T-helper 2 cell treated with Interferon-gamma antibody and Interleukin-4, amounts not matched to agents 5 μg/mL and 100 μg/mL, for 36 hours (primary cell): ENCODE measurements at places on chromosomes 12 and 14.

DNA sequence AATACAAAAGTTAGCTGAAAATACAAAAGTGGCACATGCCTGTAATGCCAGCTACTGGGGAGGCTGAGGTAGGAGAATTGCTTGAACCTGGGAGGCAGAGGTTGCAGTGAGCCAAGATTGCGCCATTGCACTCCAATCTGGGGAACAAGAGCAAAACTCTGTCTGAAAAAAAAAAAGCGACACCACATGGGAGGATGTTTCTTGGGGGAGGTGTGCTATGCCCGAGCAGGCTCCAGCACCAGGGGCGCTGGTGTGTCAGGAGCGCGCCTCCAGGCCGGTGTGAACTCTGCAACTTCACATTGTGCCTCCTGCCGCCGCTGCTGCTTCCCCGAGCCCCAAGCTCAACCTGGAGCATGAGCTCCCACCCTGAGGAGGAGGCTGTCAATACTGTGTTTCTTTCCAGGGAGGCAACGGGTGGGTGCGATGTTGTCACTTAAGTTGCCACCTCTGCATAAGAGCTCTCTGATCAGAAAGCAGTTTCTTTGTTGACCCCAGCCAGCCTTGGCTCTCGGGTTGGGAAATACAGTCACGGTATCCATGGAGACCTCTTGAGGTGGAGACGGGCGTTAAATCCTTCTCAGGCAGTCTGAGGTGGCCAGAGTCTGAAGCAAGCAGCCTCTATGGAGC is 18.9 kb downstream of the DEGS2 start:
- no peak for DNase-seq

DNA sequence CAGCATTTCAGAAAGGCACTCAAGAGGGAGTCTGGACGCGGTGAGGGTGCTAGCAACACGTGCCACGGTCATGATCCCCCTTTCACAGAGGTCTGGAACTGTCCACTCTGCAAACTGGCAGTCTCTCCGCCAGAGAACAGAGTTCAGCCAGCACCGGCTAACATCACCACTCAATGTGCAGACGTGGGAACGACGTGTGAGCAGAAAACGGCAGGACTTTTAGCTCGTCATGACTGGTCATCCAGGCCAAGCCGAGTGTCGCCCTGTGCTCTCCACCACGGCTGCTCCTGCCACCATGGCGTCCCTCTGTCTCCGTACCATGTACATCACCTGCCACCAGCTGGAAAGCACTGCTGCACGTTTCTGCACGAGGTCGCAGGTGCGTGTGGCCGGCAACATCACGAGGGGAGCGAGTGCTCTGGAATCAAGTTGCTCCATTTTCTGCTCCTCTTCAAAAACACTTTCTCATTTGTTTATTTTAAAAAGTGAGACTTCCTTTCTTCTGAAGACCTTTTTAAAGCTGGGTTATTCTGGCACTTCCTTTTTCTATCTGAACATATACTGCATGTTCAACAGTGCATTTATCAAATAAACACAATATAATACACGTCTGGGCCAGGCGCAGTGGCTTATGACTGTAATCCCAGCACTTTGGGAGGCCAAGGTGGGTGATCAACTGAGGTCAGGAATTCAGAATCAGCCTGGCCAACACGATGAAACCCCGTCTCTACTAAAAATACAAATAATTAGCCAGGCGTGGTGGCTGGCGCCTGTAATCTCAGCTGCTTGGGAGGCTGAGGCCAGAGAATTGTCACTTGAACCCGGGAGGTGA is 28.0 kb downstream of the SLC15A4 start:
- DNase-seq = no peak

GRCh38 chr14:39097159-39097558 is 5.9 kb downstream of the SEC23A start:
- DNase-seq = peak; percentile 29

DNA sequence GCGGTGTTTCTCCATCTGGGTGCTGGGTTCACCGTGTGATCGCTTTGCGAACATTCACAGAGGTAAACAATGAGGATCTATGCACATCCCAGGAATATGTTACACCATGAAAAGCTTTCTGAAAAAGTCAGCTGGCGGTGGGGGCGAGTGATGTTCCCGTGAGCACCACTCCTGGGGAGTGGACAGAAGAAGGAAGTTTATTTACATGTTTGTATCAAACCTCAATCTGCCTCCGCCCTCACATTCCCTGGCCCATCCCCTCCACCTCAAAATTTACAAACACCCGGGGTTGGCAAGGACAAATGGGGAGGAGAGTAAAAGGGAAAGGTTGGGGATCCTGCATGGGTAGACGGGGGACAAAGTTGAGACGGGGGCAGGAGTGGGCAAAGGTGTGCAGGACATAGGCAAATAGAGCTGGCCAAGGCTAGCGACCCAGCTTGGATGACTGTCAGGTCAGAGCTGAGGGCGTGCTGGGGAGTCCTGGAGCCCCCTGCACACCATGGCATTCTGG is 6.9 kb downstream of the TNFRSF1A start:
- no peak for DNase-seq

DNA sequence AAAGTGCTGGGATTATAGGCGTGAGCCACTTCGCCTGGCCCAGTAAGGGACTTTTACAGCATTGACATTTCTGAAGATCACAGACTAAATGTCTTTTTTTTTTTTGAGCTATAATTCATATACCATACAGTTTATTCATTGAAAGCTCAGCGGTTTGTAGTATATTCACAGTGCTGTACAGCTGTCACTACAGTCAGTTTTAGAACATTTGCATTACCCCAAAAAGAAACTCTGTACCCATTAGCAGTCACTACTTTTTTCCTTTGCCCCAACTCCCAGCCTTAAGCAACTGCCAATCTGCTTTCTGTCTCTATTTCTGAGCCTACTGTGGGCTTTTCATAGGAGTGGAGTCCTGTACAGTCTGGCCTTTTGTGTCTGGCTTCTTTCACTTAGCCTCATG is 8.2 kb downstream of the BRI3BP start:
- DNase-seq = no peak

DNA sequence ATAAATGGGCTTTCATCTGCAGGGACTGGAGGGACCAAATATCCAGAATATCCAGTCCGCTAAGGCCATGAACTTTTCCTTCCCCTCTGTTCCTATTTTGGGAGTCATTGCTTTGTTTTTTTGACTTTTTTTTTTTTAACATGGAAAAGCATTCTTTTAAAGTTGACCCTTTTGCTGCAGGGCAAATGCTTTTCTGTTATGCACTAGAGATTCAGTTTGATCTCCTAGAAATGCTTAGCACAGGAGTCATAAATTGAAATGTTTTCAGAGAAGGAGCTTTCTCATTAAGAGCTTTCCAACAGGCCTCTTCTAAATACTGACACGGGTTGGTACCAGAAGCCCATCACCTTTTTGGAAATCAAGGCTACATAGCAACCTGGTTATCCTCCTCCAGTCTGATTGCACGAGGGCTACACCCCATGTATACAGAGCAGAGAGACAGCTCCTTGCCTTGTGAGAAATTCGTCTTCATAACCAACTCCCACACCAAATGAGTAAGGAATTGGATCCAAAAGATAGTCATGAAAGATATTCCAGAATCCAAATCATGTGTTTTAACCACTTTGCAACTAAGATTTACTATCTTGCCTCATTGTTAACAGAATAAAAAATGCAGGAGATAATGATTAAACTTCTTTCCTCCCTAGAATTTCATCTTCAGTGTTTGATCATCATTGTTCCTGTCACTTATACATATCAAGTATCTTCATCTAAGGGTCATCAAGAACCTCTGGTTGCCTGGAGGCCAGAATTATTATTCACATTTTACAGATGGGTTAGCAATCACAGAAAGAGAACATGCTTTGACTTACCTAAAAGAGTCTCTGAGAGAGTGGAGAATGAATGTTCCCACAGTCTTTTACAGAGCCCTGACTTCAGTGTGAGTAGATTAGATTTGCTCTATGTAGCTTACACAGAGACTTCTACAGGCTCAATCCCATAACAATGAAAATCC is 389.4 kb downstream of the ZFP36L1 start:
- DNase-seq = no peak

DNA sequence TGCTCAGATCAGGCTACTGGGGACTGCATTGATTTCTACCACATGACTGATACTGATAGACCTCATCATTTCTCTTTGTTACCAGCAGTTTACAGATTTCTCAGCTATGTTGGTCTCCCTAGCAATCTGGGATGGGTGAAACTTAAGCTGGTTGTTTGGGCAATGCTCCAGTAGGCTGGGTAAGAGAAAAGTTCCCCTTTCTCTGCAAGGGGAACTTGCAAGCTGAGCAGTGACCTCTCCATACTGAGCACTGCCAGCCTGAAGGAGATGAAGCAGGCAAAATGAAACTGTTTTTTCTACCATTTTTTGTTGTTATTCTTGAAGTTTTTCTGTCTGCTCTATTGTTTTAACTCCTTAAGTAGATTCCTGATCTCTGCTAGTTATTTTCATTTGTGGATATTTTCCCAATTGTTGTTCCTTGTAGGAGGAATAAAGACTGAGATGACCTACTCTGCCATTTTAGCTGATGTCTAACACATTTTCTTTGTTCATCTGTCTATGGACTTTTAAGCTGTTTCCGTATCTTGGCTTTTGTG is 1.3 kb upstream of the OR4M1 start:
- DNase-seq = no peak

DNA sequence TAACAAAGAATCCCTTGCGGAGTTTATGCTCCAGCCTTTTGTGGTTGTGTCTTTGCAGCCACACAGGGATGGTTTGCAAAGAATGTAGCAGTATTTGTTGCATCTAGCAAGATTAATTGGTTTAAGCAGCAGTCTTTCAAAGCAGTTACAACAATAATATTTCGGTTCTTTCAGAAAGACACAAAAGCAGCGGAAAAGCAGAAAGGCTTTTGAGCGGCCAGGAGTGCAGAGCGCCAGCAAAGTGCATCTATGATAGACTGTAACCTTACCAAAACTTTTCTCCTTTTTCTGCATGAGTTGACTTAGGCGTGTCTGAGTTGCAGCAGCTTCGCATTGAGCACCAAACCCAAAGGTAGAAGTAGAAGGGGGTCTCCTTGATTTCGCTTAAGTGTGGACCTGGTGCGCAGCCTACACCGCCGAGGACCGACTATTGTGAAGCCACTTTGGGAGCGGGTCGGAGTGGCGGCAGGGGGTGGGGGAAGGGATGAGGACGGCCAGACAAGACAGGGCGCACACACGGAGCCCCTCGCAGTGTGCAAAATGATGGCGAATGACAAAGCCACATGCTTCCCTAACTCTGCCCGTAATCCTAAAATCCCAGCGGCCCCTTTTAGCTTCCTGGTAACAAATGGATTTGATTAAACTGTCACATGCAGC is 1.2 kb downstream of the LMO3 start:
- no peak for DNase-seq

GRCh38 chr12:55830601-55831446 is 1.4 kb upstream of the DNAJC14 start:
- no peak for DNase-seq

DNA sequence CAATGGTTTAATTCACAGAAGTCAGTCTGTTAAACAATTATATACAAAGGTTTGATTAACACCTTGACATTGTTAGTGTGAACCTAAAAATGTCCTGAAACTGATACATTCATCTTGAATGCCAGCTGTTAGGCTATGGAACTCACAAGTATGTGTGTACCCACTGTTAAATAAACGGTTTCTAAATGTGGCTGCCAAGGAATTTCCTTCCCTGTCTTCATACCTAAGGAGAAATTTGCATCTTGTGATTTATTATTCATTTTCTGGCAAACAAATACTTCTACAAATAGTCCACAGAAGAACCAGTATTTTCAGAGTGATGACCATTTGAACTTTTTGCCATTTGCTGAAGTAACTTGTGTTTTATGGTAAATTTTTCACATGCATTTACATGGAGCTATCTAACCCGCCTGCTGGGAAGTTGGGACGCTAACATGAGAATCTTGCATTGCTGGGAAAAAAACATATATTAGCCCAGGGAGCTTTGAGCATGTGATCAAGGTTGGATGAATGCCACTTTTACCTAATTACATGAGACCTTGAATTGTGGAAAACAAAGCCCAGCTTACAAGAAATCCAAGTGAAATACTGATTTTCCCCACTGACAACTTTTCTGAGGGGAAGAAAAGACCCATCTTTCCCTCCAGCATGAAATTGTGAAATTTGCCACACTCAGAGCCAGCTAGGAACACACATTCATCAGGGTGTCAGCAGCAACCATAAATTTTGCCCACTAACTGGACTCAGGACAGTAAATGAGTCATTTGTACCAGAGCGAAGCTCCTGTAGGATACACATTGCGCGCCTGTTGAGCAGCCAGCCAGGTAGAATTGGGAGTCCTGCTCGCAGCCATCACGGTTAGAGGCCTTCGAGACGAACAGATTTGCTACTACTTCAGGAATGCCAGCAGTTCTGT is 118.0 kb downstream of the KICS2 start:
- no peak for DNase-seq

DNA sequence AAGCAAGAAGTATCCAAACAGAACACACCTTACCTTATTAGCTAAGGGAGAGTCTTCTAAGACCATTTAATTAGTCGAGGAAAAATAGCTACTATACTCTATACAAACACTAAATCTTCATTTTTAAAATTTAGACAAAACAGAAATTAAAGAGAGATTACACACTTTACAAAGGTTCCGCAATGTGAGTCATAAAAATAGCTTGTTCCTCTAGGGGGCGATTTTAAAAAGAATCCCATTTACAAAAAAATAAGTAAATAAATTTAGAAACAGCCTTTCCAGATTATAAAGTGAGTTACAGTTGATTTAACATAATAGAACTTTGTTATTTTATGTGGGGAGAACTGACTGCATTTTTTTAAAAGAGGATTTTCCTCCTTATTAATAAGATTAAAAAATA is 201.6 kb downstream of the PAX9 start:
- DNase-seq = no peak

DNA sequence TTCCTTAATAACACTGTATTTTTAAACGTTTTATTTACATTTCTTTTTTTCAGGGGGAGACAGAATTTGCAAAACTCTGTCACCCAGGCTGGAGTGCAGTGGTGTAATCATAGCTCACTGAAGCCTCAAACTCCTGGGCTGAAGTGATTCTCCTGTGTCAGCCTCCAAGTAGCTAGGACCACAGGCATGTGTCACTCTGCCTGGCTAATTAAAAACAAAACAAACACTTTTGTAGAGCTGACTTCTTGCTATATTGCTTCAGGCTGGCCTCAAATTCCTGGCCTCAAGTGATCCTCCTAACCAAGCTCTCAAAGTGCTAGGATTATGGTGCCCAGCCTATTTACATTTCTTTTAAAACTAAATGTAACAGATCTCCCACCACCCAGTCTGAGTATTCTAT is 12.7 kb downstream of the CPSF6 start:
- DNase-seq = no peak

DNA sequence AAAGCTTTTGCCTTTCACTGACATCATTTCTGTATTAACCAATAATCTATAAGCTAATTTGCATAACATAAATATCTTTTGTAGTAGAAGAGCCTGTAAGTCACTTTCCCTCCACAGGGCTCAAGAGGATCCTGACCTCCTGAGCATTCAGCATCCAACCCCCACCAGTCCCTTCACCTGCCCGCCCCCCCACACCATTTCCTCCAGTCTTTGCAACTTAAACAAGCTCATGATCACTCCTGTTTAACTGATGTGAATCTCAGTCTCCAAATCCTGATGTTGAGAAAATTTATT is 12.0 kb upstream of the CRY1 start:
- no peak for DNase-seq

GRCh38 chr12:109461846-109462756 is 15.0 kb downstream of the KCTD10 start:
- DNase-seq = no peak

- no peak for DNase-seq
Measured at GRCh38 chr12:117109943-117110635, 10.9 kb upstream of the TESC start.

GRCh38 chr12:102948941-102949352 is 8.5 kb upstream of the ASCL1 start:
- no peak for DNase-seq

- no peak for DNase-seq
Measured at GRCh38 chr12:46005151-46005797, 14.9 kb upstream of the SCAF11 start.
